ENCODE measurements at places on chromosomes 2 and 18.

- peak; percentile 57 for DNase-seq
Observed at GRCh38 chr2:127649100-127649611, 3.2 kb downstream of the GPR17 start.

DNA sequence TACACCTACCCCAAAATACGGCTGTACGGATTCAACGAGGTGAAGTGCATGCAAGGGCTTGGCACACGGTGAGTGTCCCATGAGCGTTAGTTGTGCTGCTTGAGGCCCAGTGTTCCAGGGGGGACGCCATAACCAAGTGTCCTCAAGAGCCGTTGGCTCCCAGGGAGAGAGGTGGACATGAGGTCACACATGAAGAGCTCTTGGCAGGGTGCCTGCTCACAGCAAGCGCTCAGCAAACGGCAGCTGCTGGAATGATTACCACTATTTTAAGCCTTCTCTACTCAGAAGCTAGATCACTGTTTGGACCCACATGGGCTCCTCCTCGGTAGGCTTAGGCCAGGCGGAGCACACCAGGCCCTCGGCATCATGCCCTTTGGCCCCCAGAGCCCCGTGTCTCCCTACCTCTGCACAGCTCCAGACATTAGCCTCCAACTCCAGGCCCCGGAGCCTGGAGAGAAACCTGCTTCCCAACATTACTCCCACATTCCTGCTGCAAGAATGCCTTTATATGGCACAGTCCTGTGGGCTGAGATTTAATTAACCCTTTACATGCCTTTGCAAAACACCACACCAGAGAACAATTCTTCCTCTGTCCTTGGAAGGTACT lies 68.4 kb upstream of the PPP1CB start:
- no peak for DNase-seq

DNA sequence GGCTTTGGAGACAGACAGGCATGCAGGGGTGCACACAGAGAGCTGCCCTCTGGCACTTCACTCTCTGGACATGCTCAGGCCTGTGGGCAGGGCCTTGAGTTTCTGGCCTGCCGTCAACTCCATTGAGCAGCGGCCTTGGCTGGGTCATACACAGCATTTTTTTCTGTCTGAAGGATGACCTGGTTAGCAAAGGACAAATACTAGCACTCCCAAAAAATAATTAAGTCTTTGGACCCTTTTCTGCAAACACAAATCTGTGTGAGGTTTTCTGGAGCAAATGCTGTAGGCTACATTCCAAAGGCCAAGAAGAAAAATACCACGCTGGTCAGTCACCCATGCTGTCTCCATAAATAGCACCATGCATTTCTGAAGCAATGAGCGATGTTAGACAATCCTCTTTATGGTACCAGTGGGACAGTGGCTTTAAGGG lies 124.7 kb upstream of the CTAGE1 start:
- no peak for DNase-seq

DNA sequence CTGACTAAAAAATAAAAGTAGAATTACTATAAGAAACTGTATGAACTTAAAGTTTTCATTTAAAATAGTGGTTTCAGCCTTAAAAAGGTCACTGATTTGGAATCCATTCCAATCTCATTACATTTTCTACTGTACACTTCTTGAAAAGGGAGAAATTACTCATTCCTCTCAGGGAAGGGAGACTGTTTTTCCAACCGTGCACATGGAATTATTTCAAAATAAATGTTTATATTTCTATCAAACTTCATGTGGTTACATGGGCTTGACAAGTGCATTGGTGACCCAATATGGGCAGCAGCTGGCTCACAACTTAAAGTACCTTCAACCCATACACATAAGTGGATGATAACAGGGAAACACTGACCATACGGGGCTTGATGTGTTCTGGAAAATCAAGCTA lies 324.5 kb upstream of the THUMPD2 start:
- DNase-seq = no peak

- no peak for DNase-seq
Observed at GRCh38 chr2:128584296-128584890, 265.7 kb upstream of the HS6ST1 start.

GRCh38 chr2:204557604-204558003 lies 12.3 kb downstream of the PARD3B start:
- DNase-seq = no peak

GRCh38 chr2:22281033-22281432 lies 1103.9 kb upstream of the KLHL29 start:
- DNase-seq = no peak

GRCh38 chr2:219358170-219359075 lies 25.9 kb upstream of the RESP18 start:
- DNase-seq = no peak

GRCh38 chr2:64424416-64424987 lies 29.5 kb upstream of the LGALSL start:
- no peak for DNase-seq

- no peak for DNase-seq
Observed at GRCh38 chr2:38806015-38806732, 28.2 kb downstream of the GEMIN6 start.

DNA sequence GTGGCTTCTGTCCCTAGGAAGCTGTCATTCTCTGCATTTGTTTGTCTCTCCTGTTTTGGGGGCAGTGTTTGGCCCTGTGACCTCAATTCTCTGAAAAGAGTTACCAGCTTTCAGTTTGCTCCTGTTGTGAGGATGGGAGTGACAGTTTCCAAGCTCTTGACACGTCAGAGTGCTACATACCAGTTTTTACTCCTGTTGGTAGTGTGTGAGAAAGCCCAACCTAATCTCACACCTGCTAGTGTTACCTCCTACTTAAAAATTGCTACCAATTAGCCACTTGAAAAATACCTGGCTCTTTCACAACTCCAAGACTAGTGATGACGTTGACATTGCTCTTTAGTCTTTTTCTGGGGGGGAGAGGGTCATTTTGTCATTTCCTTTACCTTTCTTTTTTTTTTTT lies 14.1 kb downstream of the SKA1 start:
- no peak for DNase-seq

- no peak for DNase-seq
Observed at GRCh38 chr2:119548516-119549120, 4.4 kb downstream of the CFAP221 start.

DNA sequence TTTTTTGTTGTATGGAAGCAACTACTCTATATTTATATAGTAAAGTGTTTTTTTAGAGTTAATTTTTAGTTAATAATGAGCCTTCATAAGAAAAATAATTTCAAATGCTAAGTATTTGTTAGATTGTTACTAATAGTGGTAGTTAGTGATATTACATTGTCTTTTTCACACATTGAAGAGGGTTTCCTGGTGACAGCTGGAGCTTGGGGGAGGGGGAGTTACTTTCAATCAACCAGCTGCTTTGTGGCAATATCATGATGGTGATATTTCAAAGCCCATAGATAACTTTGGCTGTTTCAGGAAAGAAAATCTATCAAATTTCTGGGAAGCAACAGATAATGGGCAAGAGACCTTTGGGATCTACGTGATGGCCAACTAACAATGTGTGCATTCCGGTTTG lies 4.1 kb downstream of the RHBDD1 start:
- DNase-seq = no peak

DNA sequence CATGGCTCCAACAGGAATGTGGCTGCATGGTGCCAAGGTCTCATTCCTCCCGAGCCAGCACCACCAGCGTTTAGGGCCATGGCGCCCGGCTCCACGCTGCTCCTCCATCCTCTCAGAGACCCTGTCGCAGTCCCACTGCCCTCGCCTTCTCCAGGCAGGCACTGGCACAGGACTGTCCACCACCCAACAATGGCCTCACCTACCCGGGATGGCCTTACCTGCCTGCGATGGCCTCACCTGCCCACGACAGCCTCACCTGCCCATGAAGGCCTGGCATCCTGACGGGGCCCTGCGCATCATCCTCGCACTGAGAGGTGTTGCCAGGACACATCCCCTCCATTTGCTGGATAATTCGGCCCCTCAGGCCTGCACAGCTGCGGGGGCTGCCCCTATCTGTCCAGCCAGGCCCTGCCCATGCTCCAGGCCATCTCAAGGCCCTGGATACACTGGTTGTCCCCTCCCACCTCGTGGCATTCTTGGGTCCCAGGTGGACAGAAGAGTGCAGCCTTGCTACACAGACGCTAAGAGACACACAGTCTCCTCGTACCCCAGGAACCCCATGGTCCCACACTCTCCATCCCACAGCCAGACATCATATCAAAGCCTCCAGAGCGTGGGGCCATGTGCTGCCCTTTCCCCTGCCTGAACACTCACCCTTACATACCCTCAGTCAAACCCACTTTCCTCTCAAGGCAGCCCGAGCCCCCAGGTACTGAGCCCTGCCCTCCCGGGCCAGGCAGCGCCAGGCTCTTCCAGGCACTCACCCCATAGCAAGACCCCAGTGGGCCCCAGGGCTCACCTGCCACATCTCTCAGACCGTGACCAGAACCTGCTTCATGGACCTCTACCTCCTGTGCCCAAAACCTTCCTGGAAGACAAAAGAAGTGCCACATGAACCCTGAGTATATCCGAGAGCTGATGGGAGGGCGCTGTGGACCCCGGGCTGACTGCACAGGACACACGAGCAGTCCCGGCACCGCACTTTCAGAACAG lies 268.6 kb downstream of the EIPR1 start:
- no peak for DNase-seq

- no peak for DNase-seq
Observed at GRCh38 chr2:154696369-154696768, 2.1 kb upstream of the KCNJ3 start.

GRCh38 chr2:240963065-240963867 lies 35.2 kb upstream of the SNED1 start:
- no peak for DNase-seq

GRCh38 chr18:10715791-10716190 lies 190.0 kb downstream of the NAPG start:
- no peak for DNase-seq

GRCh38 chr18:13290856-13291271 lies 72.3 kb downstream of the LDLRAD4 start:
- DNase-seq = no peak

DNA sequence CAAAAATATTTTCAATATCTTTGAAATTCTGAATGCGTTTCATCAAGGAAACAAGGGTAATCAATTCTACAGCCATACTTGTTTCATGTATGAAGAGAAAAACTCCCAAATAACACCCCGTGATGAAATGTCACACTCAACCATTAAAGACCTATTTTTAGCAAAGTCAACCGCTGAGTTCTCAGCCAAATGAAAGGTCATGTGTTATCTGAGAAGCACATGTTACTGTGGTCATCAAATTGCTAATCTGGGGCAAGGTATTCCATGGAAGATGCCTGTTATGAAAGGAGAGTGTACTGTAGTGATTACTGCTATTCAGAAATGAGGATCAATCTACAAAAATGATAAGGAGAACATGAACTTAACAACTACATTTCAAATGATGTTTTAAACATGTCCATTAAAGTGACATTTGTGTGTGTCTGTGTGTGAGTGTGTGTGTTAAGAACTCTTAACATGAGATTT lies 126.7 kb downstream of the BCL2 start:
- peak; percentile 40 for DNase-seq

- peak; percentile 64 for DNase-seq
Observed at GRCh38 chr2:119290859-119291587, 67.4 kb downstream of the STEAP3 start.

Measured in common myeloid progenitor, CD34-positive (primary cell).